ENCODE measurements at places on chromosomes 6 and 20.

GRCh38 chr20:51193066-51193772 lies 170.3 kb upstream of the KCNG1 start:
- DNase-seq: no peak

- DNase-seq: no peak
Measured at GRCh38 chr6:143286251-143286795, 164.2 kb downstream of the ADAT2 start.

GRCh38 chr6:89209457-89209856 lies 7.7 kb downstream of the GABRR1 start:
- no peak for DNase-seq

DNA sequence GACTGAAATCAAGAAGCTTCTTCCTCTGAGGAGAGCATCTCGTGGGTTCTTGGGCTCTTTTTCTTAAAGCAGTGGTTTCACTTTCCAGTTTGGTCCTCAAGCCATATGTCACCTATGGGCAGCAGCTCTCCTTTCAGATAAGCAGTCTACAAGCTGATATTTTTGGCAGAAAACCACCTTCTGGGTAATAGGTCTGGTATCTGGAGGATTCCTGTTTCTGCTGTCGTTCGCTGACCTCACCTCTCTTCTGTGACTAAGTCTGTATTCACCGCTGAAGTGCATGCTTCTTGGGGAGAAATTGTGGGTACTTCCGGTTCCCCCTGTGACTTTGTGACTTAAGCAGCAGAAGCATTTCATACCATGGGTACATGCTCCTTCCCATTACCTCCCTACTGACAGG lies 193.6 kb downstream of the EDN1 start:
- DNase-seq: no peak

DNA sequence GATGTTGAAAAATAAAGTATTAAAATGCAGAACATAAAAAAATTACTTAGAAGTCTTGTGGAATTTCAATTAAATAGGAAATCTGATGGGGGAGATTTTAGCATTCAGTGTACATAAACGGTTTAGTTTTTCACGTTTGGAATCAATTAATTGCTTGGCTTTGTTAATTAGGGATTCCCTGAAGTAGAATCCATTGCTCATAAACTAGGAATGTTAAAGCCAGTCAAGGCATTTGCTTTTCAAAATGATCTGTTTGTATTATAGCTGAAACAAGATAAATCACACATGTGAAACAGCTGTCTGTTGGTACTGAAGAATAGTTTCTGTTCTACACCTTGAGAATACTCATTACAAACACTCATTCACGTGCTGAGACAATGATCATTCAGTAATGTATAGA lies 297.9 kb downstream of the TBC1D7 start:
- no peak for DNase-seq

DNA sequence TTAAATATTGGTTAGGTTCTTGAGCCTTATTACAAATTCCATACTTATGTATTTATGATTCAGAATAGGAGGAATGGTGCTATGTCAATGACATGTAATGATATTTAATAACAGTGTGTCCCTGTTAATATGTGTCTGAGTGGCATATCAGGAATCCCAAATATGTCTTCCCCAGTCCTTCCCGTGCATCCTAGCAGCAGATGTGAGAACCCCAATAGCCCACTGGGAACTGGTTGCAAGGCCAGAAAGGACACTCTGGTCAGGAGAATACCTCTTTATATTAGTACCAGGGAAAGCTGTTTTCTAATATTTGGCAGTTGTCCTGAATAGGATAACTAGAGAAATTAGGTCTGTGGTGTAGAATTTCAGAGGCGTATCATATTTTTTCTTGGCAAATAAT lies 159.1 kb upstream of the PDE7B start:
- DNase-seq: no peak

DNA sequence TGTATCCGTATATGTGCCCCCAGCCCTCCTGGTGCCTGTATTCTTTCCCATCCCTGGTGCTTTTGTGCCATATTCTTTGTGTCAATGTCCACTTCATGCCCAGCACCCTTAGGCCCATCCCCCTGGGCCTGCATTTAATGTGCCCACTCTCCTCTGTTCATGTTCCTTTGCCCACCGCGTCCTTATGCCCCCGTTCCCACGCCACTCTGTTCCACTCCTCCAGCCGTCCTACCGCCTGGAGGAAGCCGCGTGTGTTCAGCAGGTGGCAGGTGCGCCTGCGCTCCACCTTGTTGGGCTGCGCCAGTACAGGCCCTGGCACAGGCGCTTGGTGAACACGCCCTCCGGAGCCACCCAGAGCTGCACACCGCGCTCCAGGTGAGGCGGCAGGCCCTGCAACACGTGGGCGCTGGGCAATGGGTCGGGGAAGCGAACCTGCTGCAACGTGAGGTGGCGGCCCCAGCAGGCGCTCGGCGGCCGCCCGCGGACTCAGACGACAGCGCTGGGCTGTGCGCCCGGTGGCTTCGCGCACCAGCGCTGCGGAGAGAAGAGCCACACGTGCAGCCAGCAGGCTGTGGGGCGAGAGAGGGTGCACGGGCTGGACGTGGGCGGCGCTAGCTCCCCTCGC lies 4.0 kb upstream of the FOXS1 start:
- DNase-seq: no peak

Data from retina (tissue), 1 donor.